ENCODE measurements at places on chromosomes 12 and 14. TPM values are rescaled to one million over a fixed set of nuclear protein-coding genes. Genes with fewer than 3 reads are reported as not detected.

Gene IFI27
- total RNA-seq = 24.2 TPM

Gene MOK
- 39.9 TPM for total RNA-seq

Gene PWP1
- 66.0 TPM for total RNA-seq

Gene TRHDE
- total RNA-seq = 24.2 TPM

Gene DLGAP5
- 8.8 TPM for total RNA-seq

Gene PMEL
- 0.69 TPM for total RNA-seq

Data from diencephalon (tissue), 1 donor.